ENCODE measurements at places on chromosomes 7 and 10.

DNA sequence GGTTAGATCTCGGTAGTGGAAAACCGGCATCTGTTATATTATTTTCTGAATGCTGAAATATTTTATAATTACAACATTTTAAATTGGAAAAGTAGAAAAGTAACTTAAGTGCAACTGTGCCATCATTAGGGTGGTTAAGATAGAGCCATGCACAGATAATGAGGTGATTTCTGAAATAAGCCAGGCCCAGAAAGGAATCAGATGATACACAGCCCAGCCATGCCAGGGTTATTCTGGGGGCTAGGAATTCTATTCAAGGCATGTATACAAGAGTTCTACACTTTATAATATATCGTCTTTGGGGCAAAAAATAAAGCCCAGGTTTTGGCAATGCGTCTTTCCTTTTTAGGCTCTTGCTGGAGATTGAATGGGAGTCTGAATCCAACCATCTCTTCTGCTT is 128.7 kb downstream of the ITGB8 start:
- no peaks in the 10 kb centered on the region for H3K36me3 ChIP-seq
- DNase-seq, result no peak
- no peaks in the 10 kb centered on the region for H3K27me3 ChIP-seq
- no peaks in the 10 kb centered on the region for H3K4me1 ChIP-seq
- H3K4me3 ChIP-seq, result no peak overlapping the region
- no peak overlapping the region for H3K27ac ChIP-seq

DNA sequence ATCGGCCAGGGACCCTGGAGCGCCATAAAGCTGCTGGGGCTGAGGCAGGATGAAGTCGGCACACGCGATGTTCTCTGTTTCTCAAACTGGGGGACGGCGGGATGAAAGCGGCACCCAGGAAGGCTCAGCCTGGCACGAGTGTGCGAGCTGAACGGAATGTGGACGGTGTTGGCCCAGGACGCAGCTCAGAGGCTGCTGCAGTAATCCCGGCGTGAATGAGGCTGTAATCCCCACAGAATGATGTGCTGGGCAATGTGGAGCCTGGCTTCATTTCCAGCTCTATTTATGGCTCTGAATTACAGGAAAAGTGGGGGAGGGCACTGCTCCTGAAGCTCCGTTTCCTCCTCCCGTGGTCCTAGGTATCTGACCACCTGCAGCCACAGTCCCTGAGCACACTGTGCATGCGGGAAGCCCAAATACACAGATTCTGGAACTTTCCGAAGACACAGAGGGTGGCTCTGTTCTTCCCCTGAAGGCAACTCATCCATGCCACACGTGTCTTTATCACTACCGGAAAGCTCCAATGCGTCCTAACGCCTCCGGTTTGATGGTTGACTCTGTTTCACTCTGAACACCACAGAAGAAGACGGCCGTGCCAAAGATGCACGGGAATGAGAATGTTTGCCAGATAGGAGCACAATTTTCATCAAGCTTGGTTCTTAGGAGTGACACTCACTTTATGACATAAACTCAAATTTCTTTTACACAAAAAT is 37.6 kb downstream of the KLF6 start:
- DNase-seq, result no peak
- no peaks in the 10 kb centered on the region for H3K27me3 ChIP-seq
- H3K4me1 ChIP-seq, result peaks cover 19% of the 10 kb centered on the region

- H3K27ac ChIP-seq, result no peak overlapping the region
- no peaks in the 10 kb centered on the region for H3K4me1 ChIP-seq
These were observed 483.1 kb upstream of the CNTNAP2 start for GRCh38 chr7:145633513-145633912.

GRCh38 chr10:89591796-89592271 is 53.2 kb downstream of the PANK1 start:
- no peak overlapping the region for H3K27ac ChIP-seq
- H3K4me1 ChIP-seq, result no peaks in the 10 kb centered on the region
- no peak overlapping the region for H3K4me3 ChIP-seq
- no peak for DNase-seq

GRCh38 chr10:92124616-92125143 is 166.2 kb downstream of the CPEB3 start:
- H3K4me1 ChIP-seq, result peaks cover 63% of the 10 kb centered on the region
- no peaks in the 10 kb centered on the region for H3K27me3 ChIP-seq
- no peak overlapping the region for H3K4me3 ChIP-seq
- H3K27ac ChIP-seq, result peak overlapping the region; percentile 80

- peak overlapping the region; percentile 56 for H3K4me3 ChIP-seq
- H3K36me3 ChIP-seq, result no peaks in the 10 kb centered on the region
- H3K27ac ChIP-seq, result peak overlapping the region; percentile 94
- H3K4me1 ChIP-seq, result peaks cover 15% of the 10 kb centered on the region
- DNase-seq, result no peak
These were observed 695 bp downstream of the HSPA12A start for GRCh38 chr10:116741391-116742351.

DNA sequence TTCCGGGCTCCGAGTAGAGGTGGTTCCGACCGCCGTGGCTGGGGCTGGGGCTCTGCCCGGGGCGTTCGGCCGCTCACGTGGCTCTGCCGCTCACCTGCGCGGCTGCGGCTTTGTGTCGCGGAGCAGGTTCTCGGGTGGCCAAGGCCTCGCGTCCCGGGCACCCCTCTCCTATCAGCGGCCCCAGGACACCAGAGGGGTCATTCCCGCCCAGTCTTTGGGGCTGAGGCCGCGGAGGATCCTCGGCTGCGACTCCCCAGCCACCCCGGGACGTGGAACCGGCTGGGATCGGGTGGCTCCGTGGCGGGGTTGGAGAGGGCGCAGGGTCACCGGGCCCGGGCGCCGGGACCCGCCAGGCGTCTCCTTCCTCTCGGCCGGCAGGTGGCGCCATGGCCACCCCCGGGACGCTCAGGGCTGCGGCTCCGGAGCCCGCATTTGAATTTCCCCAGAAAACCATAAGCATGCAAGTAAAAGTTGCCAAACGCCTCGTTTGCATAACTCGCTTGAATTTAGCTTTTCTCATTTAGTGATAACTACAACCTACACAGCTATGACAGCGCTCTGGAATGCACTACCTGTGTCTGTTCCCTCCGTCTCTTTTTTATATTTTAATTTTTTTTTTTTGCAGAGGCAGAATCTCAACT is 1.2 kb downstream of the COL26A1 start:
- no peak overlapping the region for H3K27ac ChIP-seq
- H3K36me3 ChIP-seq, result no peaks in the 10 kb centered on the region
- peak overlapping the region; percentile 63 for H3K4me3 ChIP-seq
- H3K27me3 ChIP-seq, result peaks cover 7% of the 10 kb centered on the region
- peaks cover 12% of the 10 kb centered on the region for H3K4me1 ChIP-seq
- DNase-seq, result no peak

- DNase-seq, result no peak
- no peaks in the 10 kb centered on the region for H3K27me3 ChIP-seq
- H3K4me1 ChIP-seq, result no peaks in the 10 kb centered on the region
- H3K27ac ChIP-seq, result no peak overlapping the region
These were observed 2.1 kb upstream of the JMJD1C start for GRCh38 chr10:63467841-63468240.

GRCh38 chr10:109902992-109903947 is 20.0 kb downstream of the XPNPEP1 start:
- H3K27me3 ChIP-seq, result no peaks in the 10 kb centered on the region
- H3K4me3 ChIP-seq, result no peak overlapping the region
- H3K4me1 ChIP-seq, result no peaks in the 10 kb centered on the region

- no peaks in the 10 kb centered on the region for H3K36me3 ChIP-seq
- DNase-seq, result no peak
- no peak overlapping the region for H3K4me3 ChIP-seq
- H3K4me1 ChIP-seq, result no peaks in the 10 kb centered on the region
- H3K27ac ChIP-seq, result no peak overlapping the region
- no peaks in the 10 kb centered on the region for H3K27me3 ChIP-seq
These were observed 40.9 kb downstream of the ARL5B start for GRCh38 chr10:18699849-18700840.

GRCh38 chr10:75314570-75314969 is 78.8 kb upstream of the COMTD1 start:
- H3K36me3 ChIP-seq, result no peaks in the 10 kb centered on the region
- no peak for DNase-seq
- H3K27ac ChIP-seq, result no peak overlapping the region
- H3K27me3 ChIP-seq, result no peaks in the 10 kb centered on the region

DNA sequence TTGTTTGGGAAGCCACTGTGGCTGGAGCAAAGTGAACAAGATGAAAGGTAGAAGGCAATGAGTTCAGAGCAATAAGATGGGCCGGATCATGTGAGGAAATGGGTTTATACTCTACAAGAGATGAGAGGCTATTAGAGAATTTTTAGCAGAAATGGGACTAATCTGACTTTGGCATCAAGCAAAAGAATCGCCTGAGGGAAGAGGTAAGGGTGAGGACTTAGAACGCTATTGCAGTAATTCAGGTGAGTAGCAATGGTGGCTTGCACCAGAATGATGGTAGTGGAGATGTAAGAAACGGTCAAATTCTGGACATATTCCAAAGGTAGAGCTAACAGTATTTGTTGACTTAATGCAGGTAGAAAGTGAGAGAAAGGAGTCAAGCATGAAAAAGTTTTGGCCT is 29.5 kb upstream of the AKAP9 start:
- H3K36me3 ChIP-seq, result no peaks in the 10 kb centered on the region
- no peaks in the 10 kb centered on the region for H3K27me3 ChIP-seq
- H3K27ac ChIP-seq, result no peak overlapping the region
- no peak overlapping the region for H3K4me3 ChIP-seq
- no peak for DNase-seq

DNA sequence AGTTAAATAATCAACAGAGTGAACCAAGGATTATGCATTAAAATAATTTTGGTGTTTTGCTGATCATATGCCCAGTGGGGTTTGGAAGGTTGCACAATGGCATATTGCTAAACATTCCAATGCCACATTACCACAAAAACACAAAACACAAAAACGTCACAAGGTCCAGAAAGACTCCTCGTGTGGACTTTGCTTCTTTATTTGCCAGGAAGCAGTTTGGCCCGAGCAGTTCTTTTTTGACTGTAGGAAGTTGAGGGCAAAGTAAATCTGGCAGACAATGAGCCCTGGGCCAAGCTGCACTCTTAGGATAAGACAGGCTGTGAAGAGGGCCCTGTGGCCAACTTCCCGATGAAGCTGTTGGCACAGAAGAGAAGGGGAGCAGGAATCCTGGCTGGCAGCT is 39.2 kb upstream of the SLC35B4 start:
- H3K36me3 ChIP-seq, result no peaks in the 10 kb centered on the region
- H3K4me1 ChIP-seq, result peaks cover 19% of the 10 kb centered on the region
- no peak overlapping the region for H3K27ac ChIP-seq
- no peak overlapping the region for H3K4me3 ChIP-seq
- no peaks in the 10 kb centered on the region for H3K27me3 ChIP-seq

- H3K4me3 ChIP-seq, result no peak overlapping the region
- H3K4me1 ChIP-seq, result no peaks in the 10 kb centered on the region
- no peaks in the 10 kb centered on the region for H3K36me3 ChIP-seq
- no peak overlapping the region for H3K27ac ChIP-seq
- H3K27me3 ChIP-seq, result no peaks in the 10 kb centered on the region
These were observed 175.0 kb upstream of the PITRM1 start for GRCh38 chr10:3347413-3348182.

- no peaks in the 10 kb centered on the region for H3K36me3 ChIP-seq
- no peaks in the 10 kb centered on the region for H3K4me1 ChIP-seq
- H3K27me3 ChIP-seq, result no peaks in the 10 kb centered on the region
- H3K27ac ChIP-seq, result no peak overlapping the region
These were observed 290.5 kb upstream of the LRGUK start for GRCh38 chr7:133836666-133837065.

GRCh38 chr10:13110908-13111307 is 10.9 kb downstream of the OPTN start:
- no peak for DNase-seq
- H3K36me3 ChIP-seq, result peaks cover 68% of the 10 kb centered on the region
- H3K4me1 ChIP-seq, result peaks cover 3% of the 10 kb centered on the region
- no peak overlapping the region for H3K27ac ChIP-seq
- H3K27me3 ChIP-seq, result no peaks in the 10 kb centered on the region
- H3K4me3 ChIP-seq, result no peak overlapping the region

DNA sequence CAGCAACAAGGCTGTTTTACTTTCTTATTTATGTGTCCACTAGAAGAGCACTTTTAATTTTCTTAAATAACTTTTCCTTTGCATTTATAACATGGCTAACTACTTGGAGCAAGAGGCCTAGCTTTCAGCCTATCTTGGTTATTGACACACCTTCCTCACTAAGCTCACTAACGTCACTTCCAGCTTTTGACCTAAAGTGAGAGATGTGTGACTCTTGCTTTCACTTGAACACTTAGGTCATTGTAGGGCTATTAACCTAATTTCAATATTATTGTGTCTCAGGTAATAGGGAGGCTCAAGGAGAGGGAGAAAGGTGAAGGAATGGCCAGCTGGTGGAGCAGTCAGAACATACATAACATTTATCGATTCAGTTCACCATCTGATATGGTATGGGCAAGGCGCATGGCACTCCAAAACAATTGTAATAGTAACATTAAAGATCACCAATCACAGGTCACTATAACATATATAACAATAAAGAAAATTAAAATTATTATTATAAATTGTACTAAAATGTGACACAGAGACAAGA is 95.0 kb upstream of the FAM20C start:
- H3K4me3 ChIP-seq, result no peak overlapping the region
- no peak overlapping the region for H3K27ac ChIP-seq
- H3K4me1 ChIP-seq, result no peaks in the 10 kb centered on the region
- H3K36me3 ChIP-seq, result no peaks in the 10 kb centered on the region
- H3K27me3 ChIP-seq, result no peaks in the 10 kb centered on the region

DNA sequence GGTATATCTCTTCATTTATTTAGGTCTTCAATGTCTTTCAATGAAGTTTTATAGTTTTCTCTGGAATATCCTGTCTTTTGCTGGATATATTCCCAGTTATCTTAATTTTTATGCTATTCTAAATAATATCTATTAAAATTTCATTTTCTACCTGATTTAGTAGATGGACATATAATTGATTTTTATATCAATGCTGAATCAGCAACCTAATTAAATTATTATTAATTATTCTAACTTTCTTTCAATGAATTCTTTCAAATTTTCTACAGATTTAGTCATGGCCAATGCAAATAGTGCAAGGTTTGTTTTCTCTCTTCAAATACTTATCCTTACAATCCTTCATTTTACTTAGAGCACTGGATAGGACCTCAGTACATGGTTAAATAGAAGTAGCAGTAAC is 56.8 kb downstream of the DENND11 start:
- H3K4me3 ChIP-seq, result no peak overlapping the region
- DNase-seq, result no peak
- H3K27me3 ChIP-seq, result no peaks in the 10 kb centered on the region
- H3K4me1 ChIP-seq, result no peaks in the 10 kb centered on the region
- no peak overlapping the region for H3K27ac ChIP-seq
- no peaks in the 10 kb centered on the region for H3K36me3 ChIP-seq
